ENCODE measurements at places on chromosomes 2 and 18.

- DNase-seq, result no peak
These were observed 31.5 kb downstream of the GYPC start for GRCh38 chr2:126687503-126687902.

- DNase-seq, result no peak
These were observed 436.4 kb downstream of the EIPR1 start for GRCh38 chr2:2941205-2941604.

- DNase-seq, result no peak
These were observed 17.0 kb upstream of the UGT1A8 start for GRCh38 chr2:233600386-233600785.

GRCh38 chr2:134124047-134124753, 129.7 kb upstream of the MGAT5 start:
- DNase-seq, result no peak

DNA sequence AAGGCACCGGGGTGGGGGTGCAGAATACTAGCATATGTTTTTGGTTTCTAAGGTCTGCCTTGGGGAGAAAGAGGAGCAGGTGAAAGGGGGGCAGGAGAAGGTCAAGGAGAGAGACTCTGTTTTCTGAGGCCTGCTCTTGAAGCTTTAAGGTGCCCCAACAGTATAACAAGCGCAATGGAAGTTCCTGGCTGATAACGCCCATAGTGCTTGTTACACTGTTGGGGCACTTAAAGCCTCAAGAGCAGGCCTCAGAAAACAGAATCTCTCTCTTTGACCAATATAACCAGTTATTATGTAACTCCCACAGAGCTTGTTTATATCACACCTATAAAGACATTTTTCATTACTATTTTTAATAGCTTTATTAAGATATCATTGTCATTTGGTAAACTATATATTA, 16.5 kb downstream of the OXER1 start:
- DNase-seq, result no peak

DNA sequence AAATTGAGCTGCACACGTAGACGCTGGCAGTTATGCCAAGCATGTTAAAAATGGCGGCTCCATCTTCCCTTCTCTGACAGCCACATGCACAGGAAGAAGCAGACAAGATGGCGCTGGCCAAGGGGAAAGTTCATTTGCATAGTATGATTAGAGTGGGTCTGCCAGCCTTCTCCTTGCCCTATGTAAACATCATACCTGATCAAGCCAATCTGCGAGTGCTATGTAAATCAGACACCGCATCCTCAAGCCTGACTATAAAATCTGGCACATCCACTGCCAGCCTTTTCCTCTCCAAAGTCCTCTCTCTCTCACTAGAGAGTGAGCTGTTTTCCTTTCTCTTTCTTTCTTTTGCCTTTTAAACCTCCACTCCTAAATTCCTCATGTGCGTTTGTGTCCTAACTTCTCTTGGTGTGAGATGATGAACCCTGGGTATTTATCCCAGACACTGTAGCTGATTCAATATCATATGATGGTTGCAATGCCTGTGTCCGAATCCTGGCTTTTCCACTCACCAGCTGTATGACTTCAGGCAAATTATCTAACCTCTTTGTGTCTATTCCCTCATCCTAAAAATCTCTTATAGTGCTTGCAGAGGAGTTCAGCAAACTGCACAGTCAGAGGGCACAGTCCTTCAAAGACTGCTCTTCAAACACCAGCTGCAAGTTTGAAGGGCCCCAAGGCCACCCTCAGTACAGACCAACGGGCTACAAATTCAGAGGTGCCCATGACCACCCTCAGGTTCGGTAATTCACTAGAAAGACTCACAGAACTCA, 39.3 kb upstream of the ITSN2 start:
- DNase-seq, result no peak

DNA sequence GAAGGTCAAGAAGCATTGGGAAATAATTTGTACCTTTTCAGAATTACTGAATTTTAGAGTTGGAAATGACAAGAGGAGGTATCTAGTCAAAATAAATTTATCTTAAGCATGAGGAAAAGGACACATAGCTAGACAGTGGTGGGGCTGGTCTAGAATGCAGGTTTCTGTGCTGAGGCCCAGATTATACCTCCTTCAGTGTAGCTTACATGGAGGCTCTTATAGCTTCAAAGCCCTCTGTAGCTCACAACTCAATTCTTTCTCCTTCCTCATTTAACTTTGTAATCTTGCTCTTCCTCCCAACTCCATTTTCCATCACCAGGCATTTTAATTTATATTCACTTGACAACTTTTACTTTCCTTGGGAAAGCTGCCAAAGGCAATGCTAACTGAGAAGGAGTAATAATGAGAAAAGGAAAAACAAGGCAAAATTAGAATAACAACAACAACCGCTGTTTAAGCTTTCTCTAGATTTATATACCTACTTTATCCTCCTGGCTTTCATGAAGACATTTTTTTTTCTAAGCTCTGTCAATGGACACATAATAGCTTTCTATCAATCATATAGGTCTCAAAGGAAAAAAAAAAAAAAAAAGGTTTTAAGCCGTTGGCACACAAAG, 58.5 kb downstream of the CLHC1 start:
- no peak for DNase-seq

DNA sequence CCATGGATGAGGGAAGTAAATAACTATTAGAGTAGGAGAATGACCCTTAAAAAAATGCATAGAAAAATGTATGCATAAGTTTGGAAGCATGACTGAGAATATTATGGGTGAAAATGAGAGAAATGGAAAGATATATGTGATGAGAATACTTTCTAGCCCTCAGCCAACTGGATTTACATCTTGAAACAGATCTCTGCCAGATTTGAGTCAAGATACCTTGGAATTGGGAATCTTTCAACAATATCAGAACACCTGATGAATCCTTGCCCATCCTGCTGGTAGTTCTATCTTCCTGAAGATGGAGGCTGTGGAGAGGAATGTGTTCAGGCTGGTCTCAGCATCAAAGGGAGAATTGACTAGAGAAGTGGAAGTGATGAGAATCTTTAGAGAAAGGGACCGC, 5.8 kb downstream of the TET3 start:
- no peak for DNase-seq

GRCh38 chr2:28904802-28905457, 10.5 kb downstream of the WDR43 start:
- no peak for DNase-seq

- DNase-seq, result no peak
These were observed 188.2 kb downstream of the ZFP36L2 start for GRCh38 chr2:43038034-43038695.

DNA sequence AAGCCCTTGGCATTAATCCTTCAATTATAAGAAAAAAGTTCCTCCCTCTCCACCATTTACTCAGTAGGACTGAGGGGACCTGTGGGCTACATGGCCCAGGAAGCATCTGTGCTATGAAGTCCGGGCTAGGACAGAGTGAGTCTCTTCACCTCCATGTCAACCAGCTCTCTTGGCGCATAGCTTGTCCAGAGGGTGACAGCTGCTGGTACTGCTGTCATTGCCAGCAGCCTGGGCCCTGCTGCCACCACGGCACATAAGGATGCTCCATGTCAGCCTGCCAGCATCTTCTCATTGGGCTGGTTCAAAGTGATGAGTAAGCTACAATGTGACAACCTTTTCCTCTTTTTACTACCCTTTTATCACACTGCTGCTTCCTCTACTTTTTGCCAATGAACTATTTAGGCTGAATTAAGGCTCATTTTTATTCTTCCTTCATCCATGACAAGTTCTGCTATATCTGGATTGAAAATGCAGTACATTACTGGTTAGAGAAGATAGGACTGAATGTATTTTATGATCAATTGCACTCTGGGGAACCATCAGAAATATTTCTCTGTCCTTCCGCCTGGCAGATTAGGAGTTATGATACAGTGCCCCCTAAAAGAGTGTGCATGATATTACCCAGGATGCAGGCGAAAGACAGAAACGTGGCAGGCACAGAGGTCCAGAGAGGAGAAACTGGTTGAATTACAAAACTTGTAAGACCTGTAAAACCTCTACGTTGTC, 258.9 kb upstream of the TNP1 start:
- no peak for DNase-seq

DNA sequence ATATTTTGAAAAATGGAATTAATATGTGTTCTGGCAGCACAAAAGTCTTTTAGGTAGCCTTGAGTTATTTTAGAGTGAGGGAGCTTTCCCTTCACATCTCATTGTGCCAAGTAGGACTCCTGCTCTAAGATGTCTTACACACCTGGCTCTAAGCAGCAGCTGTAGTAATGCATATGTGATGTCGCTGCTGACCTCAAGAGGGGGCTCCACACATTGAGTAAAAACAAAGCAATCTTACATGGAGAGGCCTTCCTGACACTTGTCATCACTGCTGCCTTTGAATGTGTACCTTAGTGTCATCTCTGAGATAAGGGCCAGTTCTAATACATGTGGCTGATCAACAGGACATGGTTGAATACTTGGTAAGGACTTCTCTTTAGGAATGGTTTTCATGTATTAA, 75.8 kb downstream of the ACTR3 start:
- DNase-seq, result no peak

DNA sequence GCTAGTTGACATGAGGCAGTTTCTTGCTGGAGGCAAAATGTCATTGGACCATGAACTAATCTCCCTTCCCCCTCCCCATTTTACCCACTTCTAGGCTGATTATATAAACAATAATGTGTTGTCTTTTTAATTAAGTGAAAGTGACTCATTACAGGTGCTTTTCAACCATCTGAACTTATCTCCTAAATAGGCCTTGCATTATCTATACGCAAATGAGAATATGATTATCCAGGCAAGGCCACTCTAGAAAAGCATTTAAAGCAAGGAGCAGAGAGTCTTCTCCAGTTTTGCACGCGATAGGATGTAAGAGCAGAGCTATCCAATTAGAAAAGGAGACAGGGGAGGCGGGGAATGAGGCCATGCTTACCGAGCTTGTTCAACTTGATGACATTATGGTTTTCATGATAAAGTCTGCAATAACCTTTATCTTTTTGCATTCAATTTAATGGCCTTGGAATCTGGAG, 286.1 kb upstream of the SIX3 start:
- no peak for DNase-seq

- DNase-seq, result peak; percentile 74
These were observed 12.0 kb downstream of the CATIP start for GRCh38 chr2:218368621-218369153.

GRCh38 chr2:214837466-214837865, 28.0 kb upstream of the BARD1 start:
- DNase-seq, result no peak

- no peak for DNase-seq
These were observed 80.8 kb downstream of the NXPH2 start for GRCh38 chr2:138699421-138699820.

DNA sequence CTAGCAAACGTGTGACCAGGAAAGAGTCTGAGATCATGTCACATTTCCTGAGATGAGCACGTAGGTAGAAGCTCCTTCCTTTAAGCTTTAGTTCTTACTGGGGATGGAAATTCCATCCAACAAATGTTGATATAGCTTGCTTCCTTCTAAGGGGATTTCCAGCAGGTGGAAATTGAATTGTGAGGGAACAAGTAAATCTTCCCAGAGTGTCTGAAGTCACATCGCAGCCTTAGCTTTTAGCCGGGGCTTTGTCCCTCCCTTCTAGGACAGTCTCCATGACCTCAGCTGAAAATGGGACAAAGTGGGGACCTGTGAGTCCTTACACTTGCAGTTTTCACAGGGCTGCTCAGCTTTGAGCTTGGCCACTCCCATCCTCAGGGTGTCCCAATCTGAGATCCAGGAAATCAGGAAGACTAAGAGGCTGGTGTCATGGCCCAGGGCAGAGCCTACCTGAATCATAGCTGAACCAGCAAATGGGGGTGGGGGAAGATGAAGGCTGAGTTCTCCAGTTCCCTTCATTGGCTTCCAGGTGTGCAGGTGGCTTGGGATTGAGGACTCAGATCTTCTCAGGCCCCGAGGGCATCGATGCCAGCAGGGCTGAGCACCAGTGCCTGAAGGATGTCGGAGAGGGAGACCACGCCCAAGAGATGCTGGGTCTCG, 8.3 kb downstream of the PRKAG3 start:
- DNase-seq, result no peak

DNA sequence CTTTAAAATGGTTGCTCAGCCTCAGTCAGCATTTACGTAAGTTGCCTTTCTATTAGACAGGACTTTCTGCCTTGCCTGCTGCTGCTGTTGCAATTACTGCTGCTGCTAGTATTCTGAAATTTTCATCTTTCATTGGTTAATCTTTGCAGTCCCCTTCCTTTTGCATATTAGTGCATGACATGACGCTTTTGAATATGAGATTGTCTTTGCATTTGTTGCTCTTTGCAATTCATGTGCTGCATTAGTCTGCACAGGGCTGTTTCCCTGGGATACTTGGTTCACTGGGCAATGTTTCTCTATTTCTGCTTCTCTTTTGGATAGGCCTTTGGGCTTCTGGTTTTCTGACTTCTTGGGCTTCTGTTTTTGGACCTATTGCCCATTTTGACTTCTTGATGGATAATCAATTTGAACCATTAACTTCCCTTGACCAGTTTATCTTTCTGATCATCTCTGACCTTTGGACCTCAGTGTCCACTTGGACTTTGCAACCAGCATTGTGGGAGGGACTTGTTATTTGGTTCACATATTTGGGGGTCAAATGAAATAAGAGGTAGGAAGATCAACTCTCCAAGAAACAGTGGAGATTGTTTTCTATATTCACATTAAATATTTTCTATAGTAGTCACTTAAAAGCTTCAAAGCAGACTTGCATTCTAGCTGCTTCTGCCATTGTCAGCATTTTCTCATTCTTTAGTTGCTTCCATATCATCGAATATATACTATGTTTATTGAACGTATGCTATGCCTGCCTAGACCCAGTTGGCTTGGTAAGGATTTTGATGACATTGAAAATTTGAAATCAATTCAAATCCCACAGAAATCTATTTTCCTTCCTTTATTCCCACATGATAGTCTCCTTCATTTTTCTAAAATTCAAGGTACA, 12.5 kb upstream of the BUB1 start:
- no peak for DNase-seq

GRCh38 chr18:8389391-8390340, 219.6 kb upstream of the RAB12 start:
- DNase-seq, result no peak

- DNase-seq, result peak; percentile 57
These were observed 22.2 kb downstream of the INPP5D start for GRCh38 chr2:233082222-233082930.

DNA sequence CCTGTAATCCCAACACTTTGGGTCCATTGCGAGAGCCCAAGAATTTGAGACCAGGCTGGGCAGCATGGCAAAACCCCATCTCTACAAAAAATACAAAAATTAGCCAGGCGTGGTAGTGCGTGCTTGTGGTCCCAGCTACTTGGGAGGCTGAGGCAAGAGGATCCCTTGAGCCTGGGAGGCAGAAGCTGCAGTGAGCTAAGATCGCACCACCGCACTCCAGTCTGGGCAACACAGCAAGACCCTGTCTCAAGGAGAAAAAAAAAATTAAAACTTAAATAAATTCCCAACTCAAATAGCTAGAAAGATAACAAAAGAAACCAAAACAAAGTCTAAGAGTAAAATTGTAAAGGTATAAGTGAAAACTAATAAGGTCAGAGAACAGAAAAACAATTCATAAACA, 6.2 kb downstream of the ASXL2 start:
- no peak for DNase-seq

- no peak for DNase-seq
These were observed 23.1 kb upstream of the COPS8 start for GRCh38 chr2:237062585-237062984.

GRCh38 chr2:144151851-144152250, 368.1 kb downstream of the ZEB2 start:
- no peak for DNase-seq

Data from coronary artery (tissue), 2 donors.